ENCODE measurements at places on chromosomes 2 and 18.

- DNase-seq = no peak
Measured at GRCh38 chr2:145256551-145256950, 736.6 kb upstream of the ZEB2 start.

DNA sequence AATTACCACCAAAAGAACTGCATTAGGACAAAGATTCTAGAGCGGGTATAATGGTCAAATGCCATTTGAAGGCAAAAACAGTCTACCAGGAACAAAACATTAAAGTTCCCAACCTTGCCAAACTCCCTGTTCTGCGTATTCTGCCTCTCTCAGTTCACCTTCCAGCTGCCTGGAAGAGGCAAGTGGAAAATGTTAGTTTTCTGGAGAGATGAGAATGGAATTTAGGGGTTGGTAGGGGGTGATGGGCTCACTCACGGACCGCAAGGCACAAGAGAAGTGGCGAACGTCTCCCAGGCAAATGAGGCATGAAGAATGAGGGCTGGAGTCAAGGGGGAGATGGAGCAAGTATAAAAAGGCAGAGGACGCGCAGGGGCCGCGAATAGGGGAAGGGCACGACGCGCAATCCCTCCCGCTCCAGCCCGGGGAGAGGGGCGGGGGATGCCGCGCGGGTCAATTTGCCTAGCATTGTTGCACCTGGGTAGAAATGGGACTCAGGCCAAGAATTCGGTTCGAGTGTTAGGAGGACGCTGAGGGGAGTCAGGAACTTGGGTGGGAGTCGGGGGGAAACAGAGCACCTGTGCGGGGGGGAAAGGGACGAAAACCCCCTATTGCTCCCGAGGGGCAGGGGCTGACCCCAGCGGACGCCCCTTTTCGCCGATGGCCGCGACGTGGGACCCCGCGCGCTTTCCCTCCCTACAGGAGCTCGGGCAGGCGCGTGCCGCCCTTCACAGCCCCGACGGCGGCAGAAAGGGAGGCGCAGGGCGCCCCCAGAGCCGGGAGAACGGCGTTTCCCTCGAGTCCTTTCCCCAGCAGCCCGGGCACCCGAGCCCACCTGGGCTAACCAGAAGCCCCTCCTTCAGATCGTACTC lies 573 bp downstream of the PAIP2B start:
- DNase-seq = peak; percentile 30

GRCh38 chr2:195666113-195666712 lies 9.2 kb downstream of the SLC39A10 start:
- no peak for DNase-seq

GRCh38 chr2:212995920-212996319 lies 155.5 kb downstream of the IKZF2 start:
- DNase-seq = peak; percentile 1

GRCh38 chr2:157849591-157849990 lies 26.5 kb downstream of the ACVR1 start:
- no peak for DNase-seq

DNA sequence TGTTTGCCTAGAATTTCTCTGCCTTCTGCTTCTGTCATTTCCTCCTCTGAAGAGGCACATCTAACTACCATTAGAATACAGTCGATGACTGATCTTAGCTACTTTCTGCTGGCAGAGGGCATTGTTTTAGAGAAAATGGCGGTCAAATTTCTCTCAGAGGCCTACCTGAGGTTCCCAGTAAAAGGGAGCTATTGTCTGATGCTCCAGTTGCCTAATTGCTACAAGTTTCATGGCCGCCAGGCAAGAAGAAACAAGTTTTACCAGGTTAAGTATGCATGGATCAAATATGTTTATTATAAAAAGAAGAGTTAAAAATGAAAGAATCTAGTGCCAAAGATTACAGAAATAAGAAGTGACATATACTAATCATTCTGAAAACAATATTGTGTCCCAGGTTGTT lies 416.6 kb downstream of the DSC3 start:
- no peak for DNase-seq

- DNase-seq = no peak
Measured at GRCh38 chr2:99139003-99139402, 2.5 kb upstream of the C2orf15 start.

GRCh38 chr2:8036366-8036765 lies 645.5 kb upstream of the ID2 start:
- no peak for DNase-seq

GRCh38 chr2:105718846-105719481 lies 25.7 kb upstream of the NCK2 start:
- DNase-seq = no peak

- no peak for DNase-seq
Measured at GRCh38 chr2:30476636-30477035, 29.6 kb downstream of the LCLAT1 start.

- DNase-seq = no peak
Measured at GRCh38 chr2:86319700-86320580, 17.5 kb downstream of the REEP1 start.

- no peak for DNase-seq
Measured at GRCh38 chr18:76618721-76619120, 123.7 kb upstream of the ZNF516 start.

DNA sequence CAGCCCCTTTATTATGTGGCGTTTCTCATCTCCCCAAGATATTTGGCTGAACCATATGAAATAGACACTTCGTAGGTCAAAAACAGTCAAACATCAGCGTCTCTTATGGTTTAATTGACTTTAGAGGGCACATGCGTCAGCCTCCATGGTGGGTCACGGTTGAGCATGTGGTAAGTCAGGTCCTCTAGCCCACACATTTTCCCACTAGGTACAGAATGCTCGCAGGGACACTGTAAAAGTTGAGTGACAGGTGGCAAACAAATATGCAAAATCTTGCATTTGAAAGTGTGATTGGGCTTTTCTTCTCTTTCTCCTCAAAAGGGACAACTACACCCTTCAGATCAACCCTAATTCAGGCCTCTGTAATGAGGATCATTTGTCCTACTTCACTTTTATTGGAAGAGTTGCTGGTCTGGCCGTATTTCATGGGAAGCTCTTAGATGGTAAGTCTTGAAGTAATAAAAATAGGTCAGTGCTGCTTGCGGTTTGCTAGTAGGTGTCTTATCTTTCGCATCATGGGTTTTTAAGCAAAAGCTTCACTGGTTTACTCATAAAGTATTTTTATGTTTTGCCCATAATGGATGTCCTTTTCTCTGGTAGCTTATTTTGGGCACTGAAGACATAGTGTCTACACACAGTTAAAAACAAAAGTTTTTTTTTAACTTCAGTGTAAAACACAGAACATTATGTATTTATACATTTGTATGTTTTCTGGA lies 261.3 kb downstream of the ALPK2 start:
- no peak for DNase-seq

DNA sequence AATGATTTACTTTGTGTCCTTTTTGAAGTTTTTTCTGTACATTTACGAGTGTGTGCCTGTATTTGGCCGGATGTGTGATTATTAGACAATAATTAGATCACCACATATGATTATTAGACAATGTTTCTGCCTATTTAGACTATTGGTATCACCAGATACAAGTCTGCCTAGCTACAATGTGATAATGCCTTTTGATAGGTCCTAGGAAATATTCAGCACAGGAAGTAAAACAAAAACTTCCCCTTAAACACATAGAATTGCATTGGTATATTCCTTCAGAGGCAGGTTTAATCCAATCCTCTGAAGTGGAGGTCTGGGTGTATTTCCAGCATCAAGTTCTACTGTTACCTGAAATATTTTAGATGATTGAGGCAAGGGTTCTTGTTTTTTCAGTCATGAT lies 275.1 kb downstream of the TGIF1 start:
- no peak for DNase-seq

DNA sequence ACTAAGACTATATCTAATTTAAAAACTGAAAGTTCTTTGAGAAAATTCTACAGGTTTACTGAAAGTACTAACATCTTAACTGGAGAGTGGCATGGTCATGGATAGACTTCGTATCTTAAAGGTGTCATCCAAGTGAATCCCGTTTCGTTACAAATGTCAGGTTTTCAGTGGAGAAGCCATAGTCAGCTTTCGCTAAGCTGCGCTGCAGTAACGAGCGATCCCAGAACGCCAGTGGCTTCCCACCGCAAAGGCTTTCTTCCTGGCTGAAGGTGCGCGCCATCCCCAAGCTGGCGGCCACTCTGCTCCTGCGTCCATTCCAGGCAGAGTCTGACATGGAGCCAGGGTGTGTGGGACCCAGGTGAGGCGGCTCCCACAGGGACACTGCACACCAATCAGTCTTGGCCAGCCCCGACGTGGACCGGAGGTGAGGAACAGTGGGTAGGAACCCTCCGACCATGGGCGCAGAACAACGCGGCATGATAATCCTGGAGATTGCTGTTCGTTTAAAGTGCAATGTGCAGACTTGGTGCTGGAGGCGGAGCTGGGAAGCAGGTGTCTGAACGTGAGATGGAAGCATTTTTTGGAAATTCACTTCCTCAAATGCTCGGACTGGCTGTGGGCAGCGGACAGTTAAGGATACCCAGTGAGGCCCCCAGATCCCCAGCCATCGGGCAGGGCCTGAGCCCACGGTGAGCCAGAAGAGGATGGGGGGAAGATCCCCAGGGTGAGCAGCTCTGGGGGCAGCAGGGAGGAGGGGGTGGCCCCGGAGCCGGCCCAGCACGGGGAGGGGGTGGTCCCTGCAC lies 27.8 kb upstream of the KCNG2 start:
- no peak for DNase-seq

DNA sequence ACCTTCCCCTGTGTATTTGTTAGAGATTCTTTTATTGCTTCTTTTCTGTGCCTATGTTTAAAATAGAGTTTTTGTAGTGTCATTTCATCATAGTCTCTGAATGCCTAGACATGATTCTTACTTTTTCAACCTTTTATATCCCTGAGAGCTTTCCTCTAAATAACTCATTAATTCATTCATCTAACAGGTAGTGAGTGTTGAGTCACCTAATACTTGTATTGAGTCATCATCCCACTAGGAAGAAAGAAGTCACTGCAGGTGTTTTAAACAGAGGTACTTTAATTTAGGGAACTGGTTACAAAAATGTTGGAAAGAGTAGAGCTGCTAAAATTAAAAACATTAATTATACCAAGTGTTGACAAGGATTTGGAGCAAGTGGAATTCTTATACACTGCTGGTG lies 18.5 kb upstream of the NMS start:
- peak; percentile 18 for DNase-seq

- no peak for DNase-seq
Measured at GRCh38 chr18:50444539-50444938, 69.7 kb downstream of the SKA1 start.

DNA sequence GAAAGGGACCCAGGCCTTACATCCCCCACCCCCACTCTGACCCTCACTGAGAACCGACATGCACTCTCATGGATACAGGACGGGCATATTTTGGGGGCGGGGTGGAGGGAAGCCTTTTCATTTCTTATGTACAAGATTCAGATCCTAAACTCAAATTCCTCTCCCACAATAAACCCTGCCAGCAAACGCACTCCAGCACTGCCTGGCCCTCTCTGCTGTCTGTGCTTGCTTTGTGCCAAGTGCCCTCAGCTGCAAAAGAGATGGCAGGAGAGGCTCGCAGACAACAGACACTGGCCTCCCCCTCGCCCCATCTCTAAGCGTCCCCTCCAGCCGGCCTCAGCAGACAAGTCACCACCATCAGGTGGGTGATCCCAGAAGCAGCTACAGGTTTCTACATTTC lies 42.4 kb downstream of the FAM168B start:
- DNase-seq = no peak

DNA sequence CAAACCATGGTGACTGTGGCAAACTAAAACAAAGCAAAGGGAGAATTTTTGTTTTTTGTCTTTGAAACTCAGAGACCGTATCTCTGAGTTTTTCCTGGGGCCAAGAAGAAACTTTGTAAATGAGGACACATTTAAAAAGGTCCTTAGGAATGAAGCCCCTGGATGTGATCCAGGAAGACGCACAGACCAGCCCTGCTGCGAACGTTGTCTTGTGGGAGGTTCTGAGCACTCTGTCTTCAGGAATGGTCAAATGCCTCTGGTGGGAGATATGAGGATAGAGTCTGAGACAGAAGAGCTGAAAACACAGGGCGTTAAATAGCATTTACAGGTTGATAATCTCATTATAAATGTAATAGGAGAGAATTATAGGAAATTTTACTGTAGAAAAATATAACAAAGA lies 893.5 kb upstream of the KLHL29 start:
- DNase-seq = no peak

DNA sequence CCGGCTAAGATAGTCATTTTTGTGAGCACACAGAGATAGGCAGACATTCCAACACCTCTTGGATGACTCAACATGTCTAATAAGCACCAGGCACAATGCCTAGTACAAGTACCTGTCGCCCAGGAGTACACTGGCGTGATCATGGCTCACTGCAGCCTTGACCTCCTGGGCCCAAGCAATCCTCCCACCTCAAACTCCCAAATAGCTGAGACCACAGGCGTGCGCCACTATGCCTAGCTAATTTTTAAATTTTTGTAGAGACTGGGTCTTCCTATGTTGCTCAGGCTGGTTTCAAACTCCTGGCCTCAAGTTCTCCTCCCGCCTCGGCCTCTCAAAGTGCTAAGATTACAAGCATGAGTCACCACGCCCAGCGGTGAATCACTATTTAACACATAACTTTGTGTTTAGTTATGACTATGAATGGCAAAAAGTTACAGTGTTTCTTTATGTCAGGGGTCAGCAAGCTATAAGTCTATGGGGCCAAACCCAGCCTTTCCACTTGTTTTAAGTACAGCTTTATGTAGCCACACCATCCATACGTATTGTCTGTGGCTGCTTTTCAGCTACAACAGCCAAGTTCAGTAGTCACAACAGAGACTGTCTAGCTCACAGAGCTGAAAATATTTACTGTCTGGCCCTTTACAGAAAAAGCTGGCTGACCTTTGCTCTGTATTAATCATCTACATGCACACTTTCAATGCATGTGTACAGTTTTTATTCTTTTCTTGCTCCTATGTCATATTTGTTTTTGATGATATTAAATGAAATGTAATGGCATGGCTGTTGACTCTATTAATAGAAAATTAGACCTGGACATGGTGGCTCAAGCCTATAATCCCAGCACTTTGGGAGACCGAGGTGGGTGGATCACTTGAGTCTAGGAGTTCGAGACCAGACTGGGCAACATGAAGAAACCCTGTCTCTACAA lies 18.7 kb downstream of the ORC2 start:
- peak; percentile 72 for DNase-seq

DNA sequence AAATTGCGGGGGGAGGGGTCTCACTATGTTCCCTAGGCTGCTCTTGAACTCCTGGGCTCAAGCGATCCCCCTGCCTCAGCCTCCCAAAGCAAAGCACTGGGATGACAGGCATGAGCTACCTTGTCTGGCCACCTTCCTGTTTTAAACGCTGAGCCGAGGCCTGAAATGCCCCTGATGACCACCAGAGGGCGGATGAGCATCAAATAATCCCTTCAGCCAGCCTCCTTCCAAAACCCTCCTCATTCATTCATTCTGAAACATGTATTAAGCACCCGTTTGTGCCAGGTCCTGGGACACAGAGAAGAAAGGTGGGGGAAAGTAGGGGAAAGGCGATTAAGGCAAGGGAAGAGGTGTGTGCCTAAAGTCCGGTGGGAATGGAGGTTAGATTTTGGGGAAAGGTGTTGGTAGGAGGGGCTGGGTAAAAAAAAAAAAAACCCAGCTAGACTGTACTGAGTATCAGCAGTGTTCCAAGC lies 30.7 kb upstream of the PTMA start:
- peak; percentile 68 for DNase-seq
